ENCODE measurements at places on chromosomes 11 and 22.
A peak's percentile ranks its signal among the peaks of the same experiment; 100 is the strongest.

- no peak for DNase-seq
These were observed 368.3 kb downstream of the SOX6 start for GRCh38 chr11:15988016-15988550.

GRCh38 chr22:37534445-37534844 is 15.2 kb upstream of the CARD10 start:
- no peak for DNase-seq

- no peak for DNase-seq
These were observed 47.9 kb downstream of the ASCL2 start for GRCh38 chr11:2222451-2222850.

DNA sequence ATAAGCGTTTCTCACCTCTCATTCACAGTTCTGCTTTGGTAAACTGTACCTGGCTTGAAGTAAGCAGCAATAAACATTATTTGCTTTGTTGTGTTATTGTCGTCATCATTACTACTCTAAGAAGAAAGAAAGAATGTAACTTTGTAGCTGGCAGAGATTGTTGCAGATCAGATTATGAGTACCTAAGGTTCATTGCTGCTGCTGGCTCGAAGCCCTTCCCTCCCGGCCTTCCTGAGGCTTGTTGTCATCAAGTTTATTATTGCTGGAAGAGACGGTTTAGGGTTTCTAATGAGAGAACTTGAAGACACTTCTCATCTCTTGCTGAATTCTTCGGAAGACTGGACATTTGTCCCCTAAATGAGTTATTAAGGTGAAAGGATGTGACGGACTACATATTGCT is 101.3 kb downstream of the GRAMD1B start:
- no peak for DNase-seq

GRCh38 chr22:47000256-47000655 is 237.8 kb downstream of the TBC1D22A start:
- DNase-seq = no peak

- no peak for DNase-seq
These were observed 47.0 kb downstream of the PACSIN2 start for GRCh38 chr22:42967933-42968332.

DNA sequence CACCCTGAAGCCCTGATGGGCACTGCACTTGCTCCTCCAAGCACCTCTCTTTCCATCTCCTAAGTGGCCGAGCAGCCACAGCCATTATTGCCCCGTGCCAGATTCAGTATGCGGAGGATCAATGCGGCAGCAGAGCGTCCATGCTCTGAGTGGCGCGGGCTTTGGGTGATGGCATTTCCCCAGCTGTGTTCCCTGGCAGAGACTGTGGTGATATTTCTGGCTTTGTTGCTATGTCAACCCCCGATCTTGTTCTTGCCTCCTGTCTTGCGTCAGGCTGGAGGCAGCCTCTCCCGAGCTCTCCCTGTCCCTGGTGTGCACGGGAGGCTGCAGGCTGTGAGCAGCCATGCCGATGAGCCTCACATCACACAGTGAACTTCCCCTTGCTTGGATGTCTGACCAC is 1018.6 kb downstream of the TBC1D22A start:
- DNase-seq = no peak

DNA sequence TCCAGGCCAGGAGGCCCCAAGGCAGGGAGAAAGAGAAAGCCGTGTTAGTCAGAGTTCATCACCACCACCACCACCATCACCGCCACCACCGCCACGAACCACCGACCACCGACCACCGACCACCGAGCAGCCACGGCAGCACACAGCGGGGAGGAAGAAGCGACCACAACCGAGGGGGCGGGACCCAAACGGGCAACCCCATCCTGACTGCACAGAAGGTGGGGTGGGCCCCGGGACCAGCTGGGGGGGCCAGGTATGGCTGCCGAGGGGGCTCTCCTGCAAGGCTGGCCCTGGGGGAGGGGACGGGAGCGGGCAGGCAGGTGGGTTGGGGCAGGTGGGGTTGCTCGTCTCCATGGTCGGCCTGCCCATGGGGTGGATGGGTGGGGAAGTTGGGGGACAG is 34.2 kb downstream of the SYT7 start:
- DNase-seq = no peak

DNA sequence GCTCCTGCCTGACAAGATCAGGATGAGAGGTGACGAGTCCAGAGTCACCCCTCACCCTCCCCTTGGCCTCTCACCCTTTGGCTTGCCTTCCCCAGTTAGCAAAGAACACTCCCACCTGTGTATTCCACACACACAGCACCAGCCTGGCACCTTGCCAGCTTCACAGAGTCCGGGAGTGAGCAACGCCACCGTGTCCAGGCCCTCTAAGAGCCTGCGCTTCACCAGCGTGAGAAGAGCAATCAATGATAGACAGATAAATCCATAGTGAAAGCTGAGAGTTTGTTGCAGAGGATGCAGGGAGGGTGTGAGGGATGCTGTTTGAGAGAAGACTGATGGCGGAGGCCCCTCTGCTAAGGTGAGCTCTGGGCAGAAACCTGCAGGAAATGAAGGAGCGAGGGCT is 404.5 kb downstream of the LARGE1 start:
- DNase-seq = no peak

- no peak for DNase-seq
These were observed 684 bp upstream of the NFRKB start for GRCh38 chr11:129896062-129896461.

DNA sequence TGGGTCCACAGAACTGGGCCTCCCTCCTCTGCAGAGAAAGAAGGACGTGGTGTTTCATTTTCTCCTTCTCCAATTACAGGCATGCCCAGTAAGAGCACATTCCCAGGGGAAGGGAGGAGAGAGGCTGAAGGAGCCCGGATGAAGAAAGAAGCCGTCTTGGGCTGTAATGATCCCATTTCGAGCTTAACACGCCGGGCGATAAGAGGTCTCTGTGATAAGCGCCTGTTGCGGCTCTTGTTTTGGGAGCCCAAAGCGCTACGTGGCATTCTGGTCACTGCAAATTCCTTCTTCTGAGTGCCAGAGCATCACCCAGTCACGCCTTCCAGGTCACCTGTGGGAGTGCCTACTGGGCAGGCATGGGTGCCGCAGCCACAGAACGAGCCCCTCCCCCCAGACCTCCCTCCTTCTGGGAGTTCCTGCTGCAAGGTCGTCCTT is 57.5 kb downstream of the ANO1 start:
- DNase-seq = no peak

DNA sequence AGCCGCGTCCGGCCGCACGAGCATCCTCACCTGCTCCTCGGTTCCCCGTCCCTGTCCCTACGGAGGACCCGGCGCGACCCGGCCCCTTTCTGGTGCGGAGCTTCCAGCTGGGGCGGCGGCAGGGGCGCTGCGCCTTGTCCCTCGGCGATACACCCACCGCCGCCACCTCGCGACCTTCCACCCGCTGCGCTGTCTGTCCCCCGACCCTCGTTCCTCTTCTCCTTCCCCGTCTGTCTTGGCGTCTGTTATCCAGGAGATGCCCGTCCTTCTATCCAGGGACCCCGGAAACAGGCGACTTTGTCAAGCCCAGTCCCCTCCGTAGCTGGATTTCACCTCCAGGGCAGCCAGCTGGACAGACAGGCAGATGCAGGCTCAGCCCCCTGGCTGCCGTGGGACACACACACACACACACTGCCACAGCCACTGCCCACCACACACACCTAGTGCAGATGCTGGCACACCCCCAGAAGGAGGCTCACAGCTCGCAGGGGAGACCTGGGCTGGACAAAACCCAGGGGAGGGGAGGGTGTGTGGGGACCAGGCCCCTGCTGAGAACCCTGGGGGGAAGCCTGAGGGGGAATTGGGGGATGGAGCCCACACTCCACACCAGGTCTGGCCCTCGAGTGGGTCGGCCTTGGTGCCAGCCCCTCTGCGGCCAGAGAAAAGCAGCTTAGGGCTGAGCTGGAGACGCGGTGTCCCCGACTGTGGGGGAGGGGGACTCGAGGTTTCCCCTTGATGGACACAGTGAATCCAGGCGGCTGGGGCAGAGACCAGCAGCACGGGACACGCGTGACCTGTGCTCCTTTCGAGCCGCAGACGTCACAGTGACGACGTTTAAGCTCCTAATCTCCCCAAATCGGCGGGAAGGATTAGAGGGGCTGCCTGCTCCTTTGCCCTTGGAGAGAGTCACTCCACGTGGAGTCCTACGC is 788 bp downstream of the DRD4 start:
- peak; percentile 76 for DNase-seq

DNA sequence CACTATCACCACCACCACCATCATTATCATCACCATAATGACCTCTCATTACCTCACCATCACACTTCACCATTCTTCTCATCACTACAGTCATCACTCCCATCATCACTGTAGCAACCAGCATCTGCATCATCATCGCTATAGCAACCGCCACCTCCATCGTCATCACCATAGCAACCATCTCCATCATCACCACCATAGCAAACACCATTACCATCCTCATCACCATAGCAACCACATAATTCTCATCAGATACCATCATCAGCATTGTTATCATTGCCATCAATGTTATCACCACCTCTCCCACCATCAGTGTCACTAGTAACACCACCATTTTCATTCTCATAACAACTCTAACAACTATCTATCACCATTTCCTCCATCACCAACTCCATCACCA is 23.1 kb upstream of the CD82 start:
- no peak for DNase-seq

- no peak for DNase-seq
These were observed 5.5 kb upstream of the NEAT1 start for GRCh38 chr11:65416841-65417701.
